ENCODE measurements at places on chromosomes 12 and 14. TPM values are rescaled to one million over a fixed set of nuclear protein-coding genes. Genes with fewer than 3 reads are reported as not detected.

ADAM20 gene
- total RNA-seq = 0.26 TPM

ACSM4 gene
- not detected for total RNA-seq

A2ML1 gene
- total RNA-seq = 10.3 TPM

OLR1 gene
- total RNA-seq = not detected

RPL10L gene
- total RNA-seq = not detected

AKAP5 gene
- total RNA-seq = 3.5 TPM

CSRP2 gene
- 228 TPM for total RNA-seq

FAM90A1 gene
- total RNA-seq = not detected

CLEC9A gene
- total RNA-seq = not detected

SMIM41 gene
- 0.31 TPM for total RNA-seq

KRT71 gene
- total RNA-seq = not detected

Measured in H1 (cell line).